ENCODE measurements at places on chromosomes 16 and 17.

- no peak for DNase-seq
Measured at GRCh38 chr16:13767215-13767614, 152.7 kb upstream of the ERCC4 start.

GRCh38 chr16:27737513-27737912 is 187.6 kb downstream of the KATNIP start:
- DNase-seq: no peak

DNA sequence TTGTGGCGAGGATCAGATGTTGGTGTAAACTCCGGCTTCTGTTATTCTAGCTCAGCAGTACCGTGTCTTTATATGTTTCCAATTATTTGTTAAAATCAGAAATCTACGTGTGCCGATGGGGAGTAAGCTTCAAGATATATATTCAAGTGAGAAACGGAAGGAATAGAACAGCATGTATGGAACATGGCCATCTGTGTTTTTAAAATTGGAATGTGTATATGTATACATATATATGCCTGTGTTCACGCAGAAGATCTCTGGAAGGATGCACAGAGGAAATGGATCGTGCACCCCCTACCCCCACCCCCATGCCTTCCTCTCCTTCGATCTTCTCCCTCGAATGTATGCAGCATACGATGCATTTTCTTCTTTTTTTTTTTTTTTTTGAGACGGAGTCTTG is 7.7 kb upstream of the SNN start:
- DNase-seq: no peak

- no peak for DNase-seq
Measured at GRCh38 chr16:46922239-46922638, 38.1 kb downstream of the GPT2 start.

DNA sequence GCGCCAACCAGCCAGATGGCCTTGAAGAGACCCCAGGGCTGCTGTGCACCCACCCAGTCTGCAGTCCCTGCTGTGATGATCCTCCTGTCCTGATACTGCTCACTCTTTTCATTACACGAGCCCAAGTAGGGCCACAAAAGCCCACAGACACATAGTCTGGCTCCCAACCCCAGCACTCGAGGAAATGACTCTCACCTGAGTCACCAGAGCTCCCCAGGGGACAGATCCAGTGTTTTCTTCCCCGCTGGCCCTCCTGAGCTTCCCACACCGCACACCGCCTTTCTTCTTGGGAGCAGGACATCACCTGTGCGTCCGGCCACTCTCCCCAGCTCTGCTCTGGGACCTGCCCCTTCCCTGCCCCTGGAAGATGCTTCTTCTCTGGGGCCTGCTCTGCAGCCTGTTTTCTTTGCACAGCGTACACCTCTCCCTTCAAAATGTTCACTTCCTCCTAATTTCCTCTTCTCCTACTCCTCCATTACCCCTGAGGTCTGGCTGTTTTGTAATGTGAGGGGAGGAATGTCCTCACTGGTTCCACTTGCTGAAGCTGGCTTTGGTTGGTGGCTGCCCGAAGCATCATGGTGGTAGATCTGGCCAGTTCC is 2.0 kb upstream of the SCN4A start:
- DNase-seq: peak; percentile 75

DNA sequence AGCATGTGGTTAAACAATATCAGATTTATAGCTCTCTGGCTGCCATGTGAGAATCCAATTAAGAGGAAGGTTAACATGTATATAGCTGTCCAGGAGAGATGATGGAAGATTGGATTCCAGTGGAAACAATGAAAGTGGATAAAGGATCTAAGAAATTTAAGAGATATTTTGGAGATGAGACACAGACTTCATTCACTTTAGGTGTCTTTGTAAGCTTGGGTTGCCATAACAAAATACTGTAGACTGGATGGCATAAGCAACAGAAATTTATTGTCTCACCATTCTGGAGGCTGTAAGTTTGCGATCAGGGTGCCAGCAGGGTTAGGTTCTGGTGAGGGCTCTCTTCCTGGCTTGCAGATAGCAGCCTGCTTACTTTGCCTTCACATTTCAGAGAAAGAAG is 155.9 kb upstream of the MYOCD start:
- DNase-seq: peak; percentile 42

GRCh38 chr17:42111871-42112551 is 503 bp downstream of the DHX58 start:
- peak; percentile 41 for DNase-seq

Measured in fibroblast of skin of back (primary cell).